ENCODE measurements at places on chromosomes 3 and 15. TPM values are rescaled to one million over a fixed set of nuclear protein-coding genes. Genes with fewer than 3 reads are reported as not detected.

DNA sequence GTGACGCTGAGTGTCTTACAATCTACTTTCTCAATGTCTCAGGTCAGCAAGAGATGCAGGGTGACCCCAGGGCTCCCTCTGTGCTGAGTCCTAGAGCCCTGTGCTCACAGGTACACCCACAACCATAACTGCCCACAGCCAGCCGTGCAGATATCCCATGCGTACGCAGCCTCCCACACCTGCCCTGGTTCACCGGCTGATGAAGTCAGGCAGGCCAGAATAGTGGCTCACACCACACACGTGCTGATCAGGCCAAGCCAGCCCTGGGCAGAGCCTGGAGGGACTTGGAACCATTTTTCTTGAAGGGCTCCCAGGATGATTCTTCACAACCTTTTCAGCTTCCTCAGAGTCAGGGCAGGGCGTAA is 63.6 kb upstream of the RPL32 start:
- no peak overlapping the region for H3K4me3 ChIP-seq
- DNase-seq = peak; percentile 30
- peaks cover 29% of the 10 kb centered on the region for H3K36me3 ChIP-seq
- no peaks in the 10 kb centered on the region for H3K27me3 ChIP-seq
- H3K27ac ChIP-seq = no peak overlapping the region
- H3K4me1 ChIP-seq = no peaks in the 10 kb centered on the region

- peak overlapping the region; percentile 79 for H3K27ac ChIP-seq
- H3K4me3 ChIP-seq = no peak overlapping the region
- no peaks in the 10 kb centered on the region for H3K36me3 ChIP-seq
- no peak for DNase-seq
- H3K4me1 ChIP-seq = peaks cover 34% of the 10 kb centered on the region
- H3K27me3 ChIP-seq = no peaks in the 10 kb centered on the region
Observed at GRCh38 chr3:188594139-188594538, 440.2 kb downstream of the LPP start.

- DNase-seq = no peak
- no peak overlapping the region for H3K27ac ChIP-seq
- H3K27me3 ChIP-seq = peaks cover 5% of the 10 kb centered on the region
- peaks cover 6% of the 10 kb centered on the region for H3K4me1 ChIP-seq
Observed at GRCh38 chr15:44058126-44058525, 136.9 kb downstream of the FRMD5 start.

DNA sequence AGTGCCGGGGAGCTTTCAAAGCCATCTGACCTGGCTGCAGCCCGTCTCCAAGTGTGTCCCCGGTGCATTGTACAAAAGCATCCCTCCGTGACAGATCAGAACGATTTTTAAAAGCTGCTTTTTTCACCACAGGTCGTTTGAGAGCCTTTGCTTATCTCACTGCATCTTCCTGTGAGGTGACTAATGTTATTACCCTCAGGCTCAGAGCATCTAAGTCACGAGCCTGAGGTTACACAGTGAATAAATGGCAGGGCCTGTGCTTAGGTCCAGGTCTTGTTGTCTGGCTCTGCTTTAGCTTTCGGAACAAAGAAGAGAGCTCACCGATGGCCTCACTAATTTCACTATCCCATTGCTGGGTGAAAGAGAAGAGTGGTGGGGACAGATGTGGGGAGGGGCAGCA is 83.3 kb downstream of the SEC22A start:
- H3K4me1 ChIP-seq = no peaks in the 10 kb centered on the region
- H3K27ac ChIP-seq = no peak overlapping the region
- H3K4me3 ChIP-seq = no peak overlapping the region
- no peak for DNase-seq
- H3K27me3 ChIP-seq = no peaks in the 10 kb centered on the region
- H3K36me3 ChIP-seq = no peaks in the 10 kb centered on the region

GRCh38 chr3:18425641-18426257 is 610 bp upstream of the SATB1 start:
- peaks cover 10% of the 10 kb centered on the region for H3K27me3 ChIP-seq
- peak overlapping the region; percentile 88 for H3K4me3 ChIP-seq
- H3K27ac ChIP-seq = no peak overlapping the region
- H3K4me1 ChIP-seq = no peaks in the 10 kb centered on the region

Gene GOLGA8S
- total RNA-seq = under 0.01 TPM
